Neural crest cell (in vitro differentiated cells): ENCODE measurements at places on chromosomes 16 and 17. TPM values are rescaled to one million over a fixed set of nuclear protein-coding genes. Genes with fewer than 3 reads are reported as not detected.

GRCh38 chr16:46789499-46790414 is 41.2 kb downstream of the C16orf87 start:
- DNase-seq: peak; percentile 66

SLC9A5 gene
- total RNA-seq: 3.3 and 4.4 TPM in 2 replicates

SCNN1B gene
- total RNA-seq: not detected in 2 replicates

GRCh38 chr16:64287655-64288528 is 834.0 kb downstream of the CDH11 start:
- no peak for DNase-seq

DNA sequence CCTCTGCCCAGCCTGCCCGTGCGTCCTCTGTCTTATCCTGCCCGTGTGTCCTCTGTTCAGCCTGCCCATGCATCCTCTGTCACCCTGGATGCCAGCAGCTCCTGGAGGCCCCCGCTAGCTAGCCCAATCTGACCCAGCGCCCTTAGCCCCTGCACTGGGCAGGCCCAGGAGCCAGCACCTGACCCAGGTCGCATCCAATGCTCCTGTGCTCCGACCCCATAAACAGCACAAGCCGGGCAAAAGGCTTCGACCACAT is 13.1 kb downstream of the CDH15 start:
- DNase-seq: no peak

DNA sequence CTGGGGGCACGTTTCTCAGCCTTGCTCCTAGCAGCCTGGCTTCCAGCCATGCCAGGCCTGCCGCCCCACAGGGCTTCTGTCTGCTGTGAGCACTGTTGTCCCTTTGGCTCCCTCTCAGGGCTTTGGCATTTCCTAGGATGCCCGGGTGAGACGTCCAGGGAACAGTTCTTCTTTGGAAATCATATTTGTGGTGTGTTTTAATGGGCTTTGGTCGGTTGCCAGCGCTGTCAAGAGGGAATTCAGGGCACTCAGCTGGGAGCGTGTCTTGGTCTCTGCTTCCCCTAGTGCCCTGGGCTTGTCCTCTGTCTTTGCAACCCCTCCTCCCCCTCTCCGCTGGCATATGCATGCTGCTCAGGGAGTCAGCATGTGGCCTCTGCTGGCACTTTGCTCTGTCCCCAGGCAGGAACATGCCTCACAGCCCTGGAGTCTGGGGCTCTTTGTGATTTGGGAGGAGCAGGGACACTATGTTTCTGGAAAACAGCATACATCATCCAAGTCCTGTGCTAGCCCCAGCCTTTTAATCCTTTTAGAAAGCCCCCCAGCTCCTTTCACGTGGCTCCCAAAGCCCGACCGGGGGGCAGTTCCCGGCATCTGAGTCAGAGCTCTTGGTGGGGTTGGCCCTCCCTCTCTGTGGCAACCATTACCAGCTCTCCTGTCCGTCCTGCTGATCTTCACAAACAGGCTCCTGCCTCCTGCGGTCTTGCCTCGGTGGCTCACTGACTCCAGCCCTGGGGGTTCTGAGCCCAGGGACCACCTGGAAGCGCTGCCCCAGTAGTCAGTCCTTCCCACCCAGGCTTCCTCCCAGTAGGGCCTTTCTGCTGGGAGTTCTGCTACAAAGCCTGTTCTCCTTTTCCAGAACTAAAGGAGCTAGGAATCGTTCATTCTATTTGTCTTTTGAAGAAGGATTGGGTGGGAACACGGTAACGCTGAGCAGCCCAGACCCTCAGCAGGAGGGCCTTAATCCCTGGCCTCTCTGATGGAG is 26.7 kb downstream of the SAP30BP start:
- DNase-seq: no peak

CBFA2T3 gene
- total RNA-seq: 3.6 and 4.6 TPM in 2 replicates

DNA sequence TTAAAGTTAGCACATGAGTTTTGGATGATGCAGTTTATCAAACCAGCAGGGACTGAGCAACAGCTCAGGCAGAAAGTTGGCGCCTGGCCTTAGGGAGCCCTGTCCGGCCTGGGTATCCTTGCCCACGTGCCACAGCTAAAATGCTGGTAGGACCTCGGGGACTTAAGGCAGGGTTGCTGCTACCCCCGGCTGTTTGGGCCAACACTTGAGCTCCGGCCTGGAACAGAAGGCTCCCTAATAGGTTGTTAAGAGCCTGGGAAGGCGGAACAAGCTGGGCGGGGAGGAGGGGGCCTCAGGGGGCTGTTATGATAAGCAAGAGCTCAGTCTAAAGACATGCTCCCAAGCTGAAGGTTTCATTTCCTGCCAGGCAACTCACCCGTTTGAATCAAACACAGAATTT is 39.7 kb downstream of the CUEDC1 start:
- no peak for DNase-seq

- DNase-seq: no peak
These were observed 88.6 kb downstream of the STXBP4 start for GRCh38 chr17:55057184-55057583.

DNA sequence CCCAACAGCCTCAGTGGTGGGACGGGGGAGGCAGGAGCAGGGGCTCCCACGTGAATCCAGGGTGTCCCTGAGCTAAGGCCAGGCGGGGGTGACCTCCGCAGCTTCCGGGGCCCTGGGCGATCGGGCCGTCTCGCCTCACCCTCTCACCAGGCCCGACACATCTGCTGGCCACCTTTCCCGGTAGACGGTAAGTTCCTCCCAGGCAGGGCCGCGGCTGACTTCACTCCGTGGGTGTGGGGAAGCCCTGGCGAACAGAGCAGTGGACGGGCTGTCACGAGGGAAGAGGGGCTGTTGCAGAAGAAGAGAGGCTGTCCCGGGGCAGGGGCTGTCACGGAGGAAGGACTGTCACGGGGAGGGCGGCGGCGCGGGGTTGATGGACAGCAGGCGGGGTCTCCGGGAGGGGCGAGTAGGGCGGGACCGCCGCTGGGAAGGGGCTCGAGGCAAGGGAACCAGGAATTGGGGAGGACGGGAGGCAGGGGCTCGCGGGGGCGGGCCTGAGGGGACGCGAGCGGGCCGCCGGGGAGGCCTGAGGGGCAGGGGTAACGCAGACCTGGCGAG is 498 bp downstream of the PKMYT1 start:
- no peak for DNase-seq

SLC12A3 gene
- total RNA-seq: not detected in 2 replicates

GRCh38 chr17:16255481-16255921 is 38.5 kb downstream of the PIGL start:
- no peak for DNase-seq

EXOC3L1 gene
- total RNA-seq: 0.30 and 0.44 TPM in 2 replicates

DNA sequence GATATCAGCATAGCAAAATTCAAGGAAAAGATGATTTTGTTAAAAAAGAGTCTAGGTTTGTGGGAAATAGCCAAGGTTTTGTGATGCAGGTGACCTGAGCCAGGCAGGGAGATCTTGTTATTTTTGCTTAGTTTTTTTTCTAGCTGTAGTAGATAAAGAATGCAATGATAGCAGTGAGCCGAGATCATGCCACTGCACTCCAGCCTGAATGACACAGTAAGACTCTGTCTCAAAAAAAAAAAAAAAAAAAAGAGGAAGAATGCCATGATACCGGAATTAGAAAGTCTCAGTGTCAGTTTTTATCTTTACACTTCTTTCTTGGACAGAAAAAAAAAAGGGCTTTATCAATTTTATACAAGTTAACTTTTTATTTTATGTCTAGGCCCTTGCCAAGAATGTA is 27.5 kb downstream of the TMEM238L start:
- DNase-seq: no peak

DNA sequence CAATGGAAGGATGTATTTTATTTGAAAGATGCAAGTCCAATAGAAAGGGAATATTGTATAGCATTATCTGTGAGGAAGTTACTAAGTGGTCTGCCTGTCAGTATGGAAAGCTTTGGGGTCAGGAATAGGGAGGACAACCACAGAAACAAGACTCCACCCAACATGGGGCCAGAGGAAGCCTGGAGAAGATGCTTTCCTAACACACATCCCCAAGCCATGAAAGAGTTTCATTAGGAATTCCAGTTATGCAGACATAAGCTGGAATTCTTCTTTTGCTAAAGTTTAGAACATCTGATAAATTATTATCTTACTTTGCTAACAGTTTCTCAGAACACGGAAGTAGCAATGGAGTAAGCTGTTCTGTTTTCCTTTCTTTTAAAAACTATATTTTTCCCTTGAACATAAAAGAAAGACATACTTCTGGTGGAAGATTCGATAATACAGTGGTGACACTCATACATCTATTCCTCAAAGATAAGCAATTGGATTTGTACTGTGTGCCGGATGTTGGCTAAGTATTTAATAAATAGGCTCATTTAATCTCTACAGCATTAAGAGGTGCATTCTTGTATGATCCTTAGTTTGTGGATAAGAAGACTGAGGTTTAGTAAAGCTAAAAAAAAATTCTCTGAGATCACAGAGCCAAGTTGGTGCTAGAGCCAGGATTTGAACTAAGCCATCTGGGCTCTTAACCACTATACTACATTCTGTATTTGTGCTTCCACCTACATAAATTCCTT is 51.0 kb upstream of the GAS7 start:
- no peak for DNase-seq

GRCh38 chr16:17836868-17837602 is 366.3 kb upstream of the XYLT1 start:
- no peak for DNase-seq

DNA sequence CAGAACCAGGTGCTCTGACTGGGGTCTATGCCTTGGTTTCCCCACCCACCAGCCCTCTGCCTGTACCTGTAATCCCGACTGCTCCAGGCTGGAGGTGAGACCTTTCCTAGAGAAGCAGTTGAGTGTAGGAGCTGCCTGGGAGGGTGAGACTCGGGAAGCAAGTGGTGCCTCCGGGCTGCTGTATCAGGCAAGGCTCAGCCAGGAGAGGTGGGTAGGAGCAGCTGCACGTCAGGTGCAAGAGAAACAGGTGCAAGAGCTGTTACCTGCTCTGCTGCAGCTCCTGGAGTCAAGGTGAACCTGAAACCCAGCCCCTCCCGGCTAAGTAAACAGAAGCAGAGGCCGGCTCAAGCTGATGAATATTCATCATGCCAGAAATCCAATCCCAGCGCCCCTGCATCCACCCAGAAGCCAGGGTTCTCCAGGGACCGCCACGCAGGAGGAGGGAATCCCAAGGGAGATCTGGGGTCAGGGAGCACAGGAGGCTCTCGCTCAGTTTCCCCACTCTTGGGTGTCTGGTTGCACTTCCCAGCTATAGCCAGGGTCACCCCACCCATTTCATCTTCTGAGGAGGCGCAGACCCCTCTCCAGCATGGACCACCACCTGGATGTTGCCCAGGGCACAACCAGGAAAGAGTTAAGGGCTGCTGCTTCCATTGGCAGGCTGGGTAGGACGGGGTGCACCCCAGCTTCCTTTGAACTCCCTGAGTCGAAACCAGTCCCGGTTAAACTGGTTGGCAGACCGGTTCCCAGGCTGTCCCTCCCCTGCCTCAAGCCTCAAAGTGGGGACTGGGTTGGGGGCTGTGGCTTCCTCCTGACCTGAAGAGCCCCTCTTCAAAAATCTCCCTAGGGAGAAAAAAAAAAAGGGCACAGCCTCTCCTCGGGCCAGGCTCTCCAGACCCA is at the start of gene PRR15L:
TSS of gene PRR15L (minus strand) at position 293 of the 900 bp plus-strand sequence. CDS start 4,649 bp downstream, outside the sequence.
- no peak for DNase-seq

GRCh38 chr16:887846-888245 is 82.9 kb downstream of the LMF1 start:
- DNase-seq: no peak

TNFAIP1 gene
- total RNA-seq: 38.2 and 38.8 TPM in 2 replicates

DNA sequence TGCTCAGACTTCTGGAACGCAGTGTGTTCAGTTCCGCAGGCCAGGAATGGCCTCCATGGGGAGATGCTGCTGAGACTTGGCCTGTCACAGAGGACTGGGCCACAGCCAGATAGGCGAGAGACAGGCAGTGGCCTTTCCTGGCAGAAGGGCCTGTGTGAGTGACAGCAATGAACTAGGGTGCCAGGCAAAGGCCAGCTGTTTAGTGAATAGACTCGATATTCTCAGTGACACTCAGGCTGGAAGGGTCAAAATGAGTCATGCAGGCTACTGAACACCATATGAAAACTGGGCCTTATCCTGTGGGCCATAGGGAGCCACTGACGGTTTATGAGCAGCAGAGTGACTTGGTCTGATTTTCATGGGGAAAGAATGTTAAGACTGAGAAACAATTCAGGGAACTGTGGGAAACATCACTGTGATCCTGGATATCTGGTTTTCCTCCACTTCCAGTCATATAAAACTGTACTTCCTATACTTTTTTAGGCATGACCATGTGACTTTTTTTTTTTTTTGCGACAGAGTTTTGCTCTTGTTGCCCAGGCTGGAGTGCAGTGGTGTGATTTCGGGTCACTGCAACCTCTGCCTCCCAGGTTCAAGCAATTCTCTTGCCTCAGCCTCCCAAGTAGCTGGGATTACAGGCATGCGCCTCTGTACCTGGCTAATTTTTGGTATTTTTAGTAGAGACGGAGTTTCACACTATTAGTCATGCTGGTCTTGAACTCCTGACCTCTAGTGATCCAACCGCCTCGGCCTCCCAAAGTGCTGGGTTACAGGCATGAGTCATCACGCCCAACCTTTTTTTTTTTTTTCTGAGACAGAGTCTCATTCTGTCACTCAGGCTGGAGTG is 5.2 kb upstream of the NUBP1 start:
- DNase-seq: no peak

KRTAP16-1 gene
- total RNA-seq: not detected in 2 replicates

CTRB2 gene
- not detected in 2 replicates for total RNA-seq

GRCh38 chr16:1749152-1750117 is 21.9 kb downstream of the NME3 start:
- no peak for DNase-seq

GRCh38 chr17:41972571-41973407 is 6.2 kb downstream of the CNP start:
- DNase-seq: no peak

TRIM65 gene
- total RNA-seq: 23.3 and 27.4 TPM in 2 replicates

TNFRSF17 gene
- total RNA-seq: not detected in 2 replicates

POLDIP2 gene
- 75.5 and 78.2 TPM in 2 replicates for total RNA-seq

CHST5 gene
- total RNA-seq: 1.3 and 1.5 TPM in 2 replicates

DNA sequence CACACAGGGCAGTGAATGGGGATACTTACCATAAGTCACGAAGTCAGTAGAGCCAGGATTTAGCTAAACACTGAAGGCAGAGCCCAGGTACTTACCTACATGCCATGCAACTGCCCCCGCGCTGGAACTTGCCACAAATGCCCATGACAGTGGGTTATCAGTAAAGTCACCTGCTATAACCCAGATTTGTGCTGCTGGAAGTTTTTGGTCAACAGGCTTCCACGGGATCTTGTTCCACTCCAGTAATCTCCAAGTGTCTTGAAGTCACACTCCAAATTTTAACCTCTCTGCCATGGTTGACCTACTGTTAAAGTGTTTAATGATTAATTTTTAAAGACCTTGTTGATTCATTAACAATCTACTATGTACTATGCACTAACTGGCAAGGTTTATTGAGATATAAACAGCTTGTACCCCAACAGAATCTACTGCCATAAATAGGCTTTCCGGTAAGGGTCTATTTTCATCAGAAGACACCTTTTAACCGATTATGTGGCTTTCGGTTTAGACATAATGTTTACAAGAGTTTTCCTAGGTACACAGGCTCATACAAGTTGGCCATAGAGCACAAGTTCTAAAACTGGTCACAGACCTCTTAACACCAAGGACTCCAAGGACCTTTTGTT is 6.3 kb upstream of the SLC5A11 start:
- DNase-seq: no peak
